ENCODE measurements at places on chromosomes 2 and 18.

- DNase-seq, result no peak
Observed at GRCh38 chr18:25669741-25670140, 317.8 kb upstream of the ZNF521 start.

DNA sequence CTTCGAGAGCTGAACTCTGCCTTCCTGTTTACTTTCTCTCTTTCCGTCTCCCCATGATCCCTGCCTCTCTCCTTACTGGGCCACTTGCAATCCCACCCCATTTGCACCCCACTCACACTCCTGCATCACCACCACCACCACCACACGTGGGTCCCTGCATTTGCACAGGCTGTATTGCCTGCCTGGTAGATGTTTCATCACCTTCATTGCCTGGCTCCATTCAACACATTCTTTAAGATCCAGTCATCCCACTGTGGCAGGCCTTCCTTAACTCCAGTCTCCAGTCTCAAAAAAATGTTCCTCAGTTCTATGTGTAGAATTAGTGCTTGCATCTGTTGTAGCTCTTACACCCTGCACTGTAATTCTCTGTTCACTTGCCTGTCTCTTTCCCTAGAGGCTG, 13.9 kb downstream of the NOSTRIN start:
- DNase-seq, result peak; percentile 20

- no peak for DNase-seq
Observed at GRCh38 chr2:11842336-11842735, 95.9 kb downstream of the LPIN1 start.

DNA sequence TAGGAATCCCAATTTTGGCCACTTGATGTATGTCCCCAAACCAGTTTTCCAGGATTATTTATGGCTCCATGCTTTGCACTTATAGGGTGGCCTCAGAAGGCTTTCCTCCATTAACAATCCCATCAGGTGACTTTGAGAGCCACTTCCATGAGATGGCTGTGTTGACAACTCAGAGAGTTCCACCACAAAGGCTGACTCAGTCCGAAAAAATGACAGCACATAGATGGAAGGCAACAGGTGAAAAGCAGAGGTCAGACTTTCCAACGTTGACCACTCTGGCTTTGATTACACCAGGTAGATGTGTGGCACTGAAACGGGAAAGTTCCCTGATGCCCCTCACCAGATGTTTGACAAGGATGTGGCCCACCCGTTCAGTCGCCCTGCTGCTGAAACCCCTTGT, 431.4 kb upstream of the TNP1 start:
- DNase-seq, result no peak

GRCh38 chr2:197399887-197400540, 34.8 kb downstream of the SF3B1 start:
- no peak for DNase-seq

DNA sequence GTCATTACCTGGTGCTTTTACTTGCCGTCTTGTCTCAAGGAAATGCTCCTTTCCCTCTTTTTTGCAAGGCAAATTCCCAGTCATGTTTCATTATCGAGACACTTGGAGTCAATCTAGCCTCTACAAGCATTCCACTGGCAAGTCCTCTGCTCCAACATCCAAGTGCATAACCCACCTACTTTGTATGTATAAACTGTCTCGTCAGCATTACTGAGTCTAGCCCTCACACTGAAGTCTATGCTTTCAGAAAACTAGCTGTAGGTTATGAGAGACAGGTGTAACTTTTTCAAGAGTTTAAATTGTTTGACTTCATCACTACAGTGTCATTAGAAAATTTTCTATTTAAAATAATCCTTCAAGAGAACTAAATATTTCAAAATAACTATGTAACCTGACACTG, 319.2 kb downstream of the NBAS start:
- no peak for DNase-seq

- DNase-seq, result no peak
Observed at GRCh38 chr2:150160058-150160457, 327.4 kb downstream of the RND3 start.

DNA sequence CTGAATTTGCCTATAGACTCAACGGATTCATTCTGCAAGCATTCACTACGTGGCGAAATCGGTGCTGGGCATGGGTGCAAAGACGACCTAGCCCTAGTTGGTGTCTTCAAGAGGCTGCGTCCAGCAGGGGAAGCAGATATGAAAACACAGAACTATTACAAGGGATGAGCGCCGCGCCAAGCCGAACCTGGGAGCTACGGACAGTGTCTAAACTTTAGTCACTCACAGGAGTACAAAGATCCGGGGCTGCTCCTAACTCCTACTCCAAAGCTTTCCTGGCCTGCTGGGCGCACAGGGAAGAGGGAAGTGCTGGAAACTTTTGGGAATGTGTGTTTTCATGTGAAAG, 732 bp upstream of the ANXA4 start:
- peak; percentile 78 for DNase-seq

DNA sequence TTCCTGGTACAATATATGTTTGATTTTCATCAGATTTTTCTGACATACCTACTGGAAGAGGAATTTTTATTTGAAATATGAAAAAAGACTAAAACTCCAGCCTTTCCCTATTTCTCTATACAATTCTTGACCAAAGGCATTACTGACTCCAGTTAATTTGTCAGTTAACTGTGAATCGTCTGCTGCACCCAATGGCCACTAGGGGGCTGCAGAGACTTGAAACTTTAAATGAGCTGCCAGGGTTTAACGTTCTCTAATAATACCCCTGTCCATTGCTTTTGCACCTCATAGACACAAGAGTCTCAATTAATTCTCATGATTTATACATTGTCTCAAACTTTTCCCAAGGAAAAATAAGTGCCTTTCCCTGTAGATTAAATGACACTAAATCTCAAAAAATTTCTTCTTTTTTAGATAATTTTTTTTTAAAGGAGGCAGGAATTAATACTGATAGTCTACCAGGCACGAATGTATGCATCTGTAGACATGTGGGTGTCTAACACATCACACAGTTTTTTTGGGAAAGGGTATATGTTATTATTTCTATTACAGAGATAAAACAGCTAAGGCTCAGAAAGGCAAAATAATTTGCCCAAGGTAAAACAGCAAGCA, 1.8 kb upstream of the ALK start:
- peak; percentile 62 for DNase-seq

DNA sequence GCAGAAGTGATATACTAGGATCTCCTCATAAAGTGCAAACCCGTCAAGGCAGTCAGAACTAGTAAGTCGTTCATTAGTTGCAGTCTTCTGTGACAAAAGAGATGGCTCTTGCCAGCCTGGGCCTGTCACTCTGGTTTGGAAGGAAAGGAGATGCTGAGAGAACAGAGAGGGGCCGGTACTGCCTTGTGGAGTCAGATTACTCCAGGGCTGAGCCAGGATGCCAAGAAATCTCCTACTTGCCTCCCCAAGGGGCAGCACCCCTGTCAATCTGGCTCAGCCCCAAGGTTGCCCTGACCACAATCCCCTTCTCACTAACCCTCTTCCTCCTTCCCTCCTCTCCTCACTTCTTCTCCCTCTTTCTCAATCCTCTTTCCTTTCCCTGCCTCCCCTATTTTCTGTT, 62.9 kb upstream of the ASPRV1 start:
- no peak for DNase-seq

GRCh38 chr2:147214914-147215313, 629.9 kb upstream of the ACVR2A start:
- no peak for DNase-seq

- no peak for DNase-seq
Observed at GRCh38 chr2:234502919-234503285, 6.0 kb upstream of the ARL4C start.

DNA sequence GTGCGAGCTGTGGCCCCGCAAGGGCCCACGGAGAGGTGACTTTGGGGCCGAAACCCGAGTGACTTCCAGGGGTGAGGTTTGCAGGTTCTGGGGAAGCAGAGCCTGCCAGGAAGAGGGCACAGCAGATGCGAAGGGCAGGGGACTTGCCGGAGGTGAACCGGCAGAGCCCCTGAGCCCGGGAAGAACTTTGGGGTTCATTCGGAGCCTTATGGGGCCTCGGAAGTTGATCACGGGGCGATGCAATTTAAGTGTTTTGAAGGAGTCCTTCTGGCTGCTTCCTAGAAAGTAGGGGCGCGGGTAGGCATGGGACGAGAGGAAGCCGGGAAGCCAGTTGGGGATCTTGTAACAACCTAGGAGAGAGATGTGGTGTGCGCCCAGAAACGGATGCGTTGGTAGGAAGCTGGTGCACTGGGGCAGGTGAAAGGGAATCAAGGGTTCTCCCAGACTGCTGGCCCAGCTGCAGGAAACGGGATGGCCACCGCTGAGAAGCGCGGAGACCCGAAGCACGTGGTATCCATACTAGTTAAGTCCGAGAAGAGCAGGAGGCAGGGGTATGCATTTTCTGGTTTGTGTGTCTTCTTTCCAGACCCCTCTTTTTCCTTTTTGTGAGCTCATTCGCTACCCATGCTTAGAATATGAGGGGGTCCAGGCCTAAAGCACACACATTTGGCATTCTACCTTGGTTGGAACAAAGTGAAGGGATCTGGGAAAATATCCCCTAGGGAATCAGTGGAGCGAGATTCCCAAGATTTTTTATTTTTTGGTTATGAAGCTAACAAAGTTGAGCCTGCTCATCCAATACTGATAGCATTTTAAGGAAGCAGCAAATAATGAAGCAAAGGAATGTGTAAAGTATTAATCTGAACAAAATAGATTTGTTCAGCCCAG, 758 bp downstream of the SCLY start:
- peak; percentile 51 for DNase-seq

- no peak for DNase-seq
Observed at GRCh38 chr2:190953257-190953656, 60.7 kb downstream of the STAT1 start.

DNA sequence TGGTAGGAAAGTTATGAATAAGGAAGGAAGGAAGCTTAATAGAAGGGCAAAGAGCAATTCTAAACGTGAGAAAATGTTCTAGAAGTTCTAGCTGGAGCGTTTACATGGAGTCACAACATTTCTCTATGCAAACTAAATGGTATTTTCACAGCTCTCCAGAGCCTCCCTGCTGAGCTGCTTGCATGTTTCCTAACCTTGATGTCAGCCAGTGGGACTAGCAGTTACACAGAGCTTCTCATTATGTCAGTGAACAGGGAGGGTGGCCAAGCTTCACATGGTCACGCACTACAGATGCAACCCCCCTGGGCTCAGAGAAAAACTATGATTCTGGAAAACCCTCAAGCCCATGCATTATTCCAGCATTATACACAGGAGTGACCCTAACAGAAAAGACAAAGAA, 153.4 kb upstream of the CCDC150 start:
- no peak for DNase-seq

GRCh38 chr2:127479866-127480743, 46.2 kb downstream of the IWS1 start:
- no peak for DNase-seq

GRCh38 chr2:31176742-31177141, 38.5 kb upstream of the GALNT14 start:
- DNase-seq, result no peak

DNA sequence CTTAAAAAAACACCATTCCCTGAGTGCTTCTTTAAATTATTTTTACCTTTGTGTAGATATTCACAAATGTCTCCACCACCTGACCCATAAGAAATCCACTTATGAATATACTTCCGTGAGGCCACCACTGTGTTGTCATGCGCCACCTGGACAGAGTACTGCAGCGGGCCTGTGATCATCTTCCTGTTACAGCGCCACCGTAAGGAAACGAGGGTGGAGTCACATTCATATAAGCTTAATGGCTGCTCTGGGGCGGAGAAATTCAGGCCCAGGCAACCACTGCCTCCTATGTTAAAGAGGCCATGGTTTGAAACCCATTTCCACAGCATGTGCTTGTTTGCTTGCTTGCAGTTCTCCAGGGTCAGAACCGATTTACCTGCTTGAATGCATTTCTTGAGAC, 17.7 kb downstream of the PLA2R1 start:
- DNase-seq, result no peak

GRCh38 chr2:120604767-120605166, 130.9 kb upstream of the GLI2 start:
- DNase-seq, result no peak

DNA sequence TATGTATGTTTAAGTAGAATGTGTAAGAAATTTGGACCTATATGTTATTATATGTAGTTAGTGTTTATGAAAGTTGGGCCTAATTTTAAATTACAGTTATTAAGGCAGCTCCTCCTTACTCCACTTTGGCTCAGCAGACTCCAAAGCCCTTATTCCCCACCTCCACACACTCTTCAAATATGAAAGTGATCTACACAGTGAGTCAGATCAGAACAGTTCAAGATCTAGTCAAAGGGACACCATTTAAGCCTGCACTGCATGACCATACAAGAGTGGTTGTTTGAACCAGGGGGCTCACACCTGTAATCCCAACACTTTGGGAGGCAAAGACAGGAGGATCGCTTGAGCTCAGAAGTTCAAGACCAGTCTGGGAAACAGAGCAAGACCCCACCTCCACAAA, 21.2 kb upstream of the PMAIP1 start:
- DNase-seq, result no peak

- peak; percentile 68 for DNase-seq
Observed at GRCh38 chr2:182866461-182867406, at the start of gene FRZB. FRZB (minus strand) TSS chr2:182866637; CDS start chr2:182866552, 85 bp downstream.

DNA sequence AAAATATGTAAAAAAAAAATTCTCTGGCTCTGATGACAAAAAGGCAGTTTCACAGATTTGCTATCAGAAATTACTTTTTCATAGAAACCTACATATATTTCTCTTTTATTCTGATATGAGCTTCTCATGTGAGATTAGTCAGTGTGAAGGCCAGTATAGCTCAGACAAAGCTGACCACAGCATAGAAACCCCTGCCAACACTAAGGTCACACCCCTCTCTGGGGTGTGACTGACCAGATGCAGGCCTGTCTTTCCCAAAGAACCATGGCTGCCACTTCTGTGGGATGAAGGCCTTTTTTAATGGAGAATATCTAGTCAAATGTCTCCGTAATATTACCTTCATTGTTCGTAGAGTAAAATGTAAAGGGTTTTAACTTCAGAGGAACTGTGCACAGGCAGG, 330.3 kb upstream of the KCNJ3 start:
- no peak for DNase-seq

GRCh38 chr2:168849610-168850009, 40.6 kb downstream of the SPC25 start:
- DNase-seq, result peak; percentile 20

DNA sequence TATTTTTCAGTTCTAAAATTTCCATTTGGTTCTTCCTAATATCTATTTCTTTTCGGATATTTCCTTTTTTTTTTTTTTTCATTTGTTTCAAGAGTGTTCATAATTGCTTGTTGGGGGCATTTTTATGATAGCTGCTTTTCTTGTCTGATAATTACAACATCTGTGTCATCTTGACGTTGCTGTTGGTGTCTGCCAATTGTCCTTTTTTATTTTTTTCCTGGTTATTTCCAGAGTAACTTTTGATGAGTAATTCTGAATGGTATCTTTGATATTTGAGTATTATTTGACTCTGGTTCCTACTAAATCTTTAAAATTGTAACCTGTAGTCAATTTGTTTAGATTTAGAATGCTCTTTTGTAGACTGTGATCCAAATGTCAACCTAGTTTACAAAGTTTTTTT, 51.3 kb upstream of the CHRNA1 start:
- DNase-seq, result no peak

- no peak for DNase-seq
Observed at GRCh38 chr2:7835693-7836680, 845.9 kb upstream of the ID2 start.

Data from HTR-8/SVneo (cell line).